ENCODE measurements at places on chromosomes 7 and 10.
A peak's percentile ranks its signal among the peaks of the same experiment; 100 is the strongest.

DNA sequence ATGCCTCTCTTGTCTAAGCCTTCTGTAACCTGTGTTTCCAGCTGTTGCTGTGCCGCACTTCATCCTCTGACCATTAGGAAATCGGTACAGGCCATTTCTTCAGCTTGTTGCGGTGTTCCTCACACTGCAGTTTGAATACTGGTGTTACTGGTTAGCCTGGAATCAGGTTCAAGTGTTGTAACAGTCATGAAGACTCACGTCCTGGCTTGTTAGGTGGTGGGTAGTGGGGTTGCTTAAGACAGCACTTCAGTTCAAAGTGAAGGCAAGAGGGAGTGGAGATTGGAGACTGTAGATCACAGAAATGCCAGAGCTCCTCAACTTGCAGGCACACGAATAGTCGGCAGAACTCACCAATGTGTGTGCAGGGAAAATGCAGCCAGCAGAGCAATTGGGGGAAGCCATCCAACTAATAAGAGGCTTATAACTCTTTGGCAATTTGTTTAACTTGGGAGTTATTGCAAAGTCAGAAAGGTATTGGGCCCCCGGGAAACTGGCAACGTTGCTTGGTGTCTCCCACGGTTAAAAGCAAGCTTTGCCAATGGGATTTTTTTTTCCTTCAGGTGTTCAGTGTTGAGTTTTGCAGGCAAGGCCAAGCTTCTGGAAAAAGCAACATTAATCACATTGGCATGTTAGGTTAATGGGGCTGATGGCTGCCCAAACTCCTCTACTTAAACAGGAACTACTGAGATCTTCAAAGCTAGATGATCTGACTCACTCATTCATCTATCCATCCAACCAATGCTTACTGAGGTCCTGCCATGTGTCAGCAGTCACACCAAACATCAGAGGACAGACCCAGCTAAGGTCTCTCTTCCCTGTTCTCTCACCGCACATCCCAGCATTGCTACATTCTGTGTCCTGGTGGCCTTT, 380.9 kb downstream of the GATA3 start:
- DNase-seq = no peak

DNA sequence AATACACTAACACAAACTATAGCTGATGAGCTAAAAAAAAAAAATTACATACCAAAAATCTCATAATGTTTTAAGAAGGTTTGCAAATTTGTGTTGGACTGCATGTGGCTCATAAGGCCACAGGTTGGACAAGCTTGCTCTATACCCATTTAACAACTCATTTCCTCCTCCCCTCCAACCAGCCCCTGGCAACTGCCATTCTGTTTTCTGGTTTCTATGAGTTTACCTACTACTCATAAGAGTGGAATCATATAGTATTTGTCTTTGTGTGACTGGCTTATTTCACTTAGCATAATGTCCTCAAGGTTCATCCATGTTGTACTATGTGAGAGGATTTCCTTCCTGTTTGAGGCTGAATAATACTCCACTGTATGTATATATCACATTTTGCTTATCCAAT, 100.4 kb upstream of the ARHGAP21 start:
- DNase-seq = no peak

GRCh38 chr10:79981450-79982361, 32.8 kb upstream of the SFTPD start:
- DNase-seq = peak; percentile 72

DNA sequence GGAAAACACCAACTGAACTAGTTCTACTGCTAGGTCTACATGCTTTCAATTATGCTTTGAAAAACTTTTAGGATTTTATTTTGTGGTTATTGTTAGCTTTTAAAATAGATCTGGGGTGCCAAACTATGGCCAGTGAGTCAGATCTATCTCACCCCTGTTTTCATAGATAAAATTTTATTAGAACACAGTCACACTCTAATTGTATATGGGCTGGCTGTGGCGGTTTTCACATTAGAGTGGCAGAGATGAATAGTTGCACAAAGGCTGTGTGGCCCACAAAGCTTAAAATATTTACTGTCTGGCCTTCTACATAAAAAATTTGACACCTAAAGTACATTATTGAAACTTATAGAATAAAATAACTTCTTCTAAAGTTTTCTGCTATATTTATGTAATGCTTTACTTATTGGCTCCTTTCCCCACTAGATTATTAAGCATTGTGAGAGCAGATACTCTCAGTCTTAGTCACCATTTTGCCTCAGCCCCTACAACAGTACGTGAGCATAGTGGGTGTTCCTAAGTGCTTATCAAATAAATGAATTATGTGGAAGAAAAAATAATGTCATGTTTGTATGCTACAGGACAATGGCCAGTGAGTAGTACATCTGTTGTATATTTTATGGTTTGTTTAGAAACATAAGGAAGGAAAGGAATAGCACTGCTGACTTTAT, 5.4 kb upstream of the SUV39H2 start:
- no peak for DNase-seq

GRCh38 chr7:30925913-30926312, 14.3 kb downstream of the AQP1 start:
- DNase-seq = peak; percentile 0

- no peak for DNase-seq
Measured at GRCh38 chr7:48376263-48376662, 205.0 kb downstream of the ABCA13 start.

DNA sequence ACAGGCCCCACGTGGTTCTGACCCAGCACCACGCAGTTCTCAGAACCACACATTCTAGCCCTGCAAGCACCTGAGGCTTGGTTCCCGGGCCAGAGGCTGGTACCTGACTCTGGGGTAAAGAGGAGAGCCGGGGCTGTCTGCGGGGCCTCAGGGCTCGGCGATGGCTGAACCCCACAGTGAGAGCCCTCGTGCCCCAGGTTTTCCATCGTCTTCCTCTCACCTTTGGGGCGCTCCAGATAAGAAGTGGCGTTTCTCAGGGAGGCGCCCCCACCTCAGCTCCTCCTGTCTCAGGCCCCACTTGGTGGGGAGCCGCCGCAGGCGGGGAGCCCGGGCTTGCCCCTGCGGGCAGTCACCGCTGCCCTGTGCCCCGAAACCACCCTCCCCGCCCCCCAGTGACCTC, 2.2 kb upstream of the LANCL2 start:
- DNase-seq = no peak

GRCh38 chr10:29811751-29812427, 177.1 kb upstream of the SVIL start:
- DNase-seq = no peak

DNA sequence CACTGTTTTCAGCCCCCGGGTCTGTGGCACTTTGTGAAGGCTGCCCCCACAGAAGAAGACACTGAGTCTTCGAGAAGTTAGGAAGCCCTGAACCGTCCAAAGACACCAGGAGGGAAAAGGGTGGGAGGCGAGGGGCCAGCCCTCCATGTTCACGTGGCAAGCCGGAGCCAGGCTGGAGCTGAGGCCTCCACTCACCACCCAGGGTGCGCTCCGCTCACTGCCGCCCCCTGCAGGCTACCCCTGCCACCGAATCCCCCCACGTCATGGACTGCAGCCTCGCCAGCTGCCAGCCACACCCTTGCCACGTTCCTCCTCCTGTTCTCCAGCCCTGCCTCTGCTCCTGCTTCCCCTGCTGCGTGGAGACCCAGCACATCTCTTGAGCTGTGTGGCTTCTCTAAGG, 59.0 kb upstream of the EN2 start:
- DNase-seq = no peak

- DNase-seq = no peak
Measured at GRCh38 chr7:33422825-33423645, 293.7 kb downstream of the BBS9 start.

GRCh38 chr10:77726301-77726700, 88.7 kb upstream of the KCNMA1 start:
- no peak for DNase-seq

GRCh38 chr10:78045237-78045636, 11.6 kb downstream of the RPS24 start:
- DNase-seq = no peak

GRCh38 chr10:95445223-95445836, 115.8 kb downstream of the SORBS1 start:
- peak; percentile 74 for DNase-seq

GRCh38 chr10:95628786-95629185, 27.7 kb downstream of the ALDH18A1 start:
- peak; percentile 62 for DNase-seq

DNA sequence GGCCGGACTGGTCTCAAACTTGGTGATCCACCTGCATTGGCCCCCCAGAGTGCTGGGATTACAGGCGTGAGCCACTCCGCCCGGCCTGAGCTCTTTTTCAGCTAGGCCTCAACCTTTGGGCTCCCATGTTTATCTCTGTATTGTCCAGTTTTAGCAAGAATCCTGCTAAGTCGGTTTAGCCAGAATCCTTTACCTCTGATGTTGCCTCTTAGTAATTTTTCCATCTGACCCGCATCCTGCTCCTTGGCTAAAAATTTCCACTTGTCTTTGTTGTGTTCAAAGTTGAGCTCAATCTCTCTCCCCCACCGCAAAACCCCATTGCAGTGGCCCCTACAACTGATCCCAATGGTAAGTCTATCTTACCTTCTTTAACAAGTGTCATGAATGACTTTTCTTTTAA, 20.7 kb upstream of the ST7 start:
- DNase-seq = no peak

DNA sequence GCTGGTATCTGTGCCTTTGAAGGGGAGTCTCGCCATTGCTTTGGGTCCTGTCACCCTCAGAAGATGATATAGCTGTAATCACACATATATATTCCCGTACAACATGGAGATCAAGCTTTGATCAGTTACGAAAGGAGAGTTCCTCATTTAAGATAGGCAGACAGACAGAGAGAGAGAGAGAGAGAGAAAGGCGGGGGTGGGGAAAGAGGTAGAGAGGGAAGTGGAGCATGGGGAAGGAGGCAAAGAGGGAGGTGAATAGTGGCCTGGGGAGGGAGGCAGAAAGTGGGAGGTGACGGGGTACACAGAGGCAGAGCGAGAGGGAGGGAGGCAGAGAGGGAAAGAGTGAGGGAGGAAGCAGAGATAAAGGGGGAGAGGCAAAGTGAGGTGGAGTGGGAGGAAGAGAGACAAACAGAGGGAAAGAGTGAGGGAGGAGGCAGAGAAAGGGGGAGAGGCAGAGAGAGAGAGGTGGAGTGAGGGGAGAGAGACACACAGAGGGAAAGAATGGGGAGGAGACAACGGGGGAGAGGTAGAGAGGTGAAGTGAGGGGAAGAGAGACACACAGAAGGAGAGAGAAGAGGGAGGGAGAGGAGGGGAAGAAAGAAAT, 44.6 kb upstream of the C1QL3 start:
- no peak for DNase-seq

DNA sequence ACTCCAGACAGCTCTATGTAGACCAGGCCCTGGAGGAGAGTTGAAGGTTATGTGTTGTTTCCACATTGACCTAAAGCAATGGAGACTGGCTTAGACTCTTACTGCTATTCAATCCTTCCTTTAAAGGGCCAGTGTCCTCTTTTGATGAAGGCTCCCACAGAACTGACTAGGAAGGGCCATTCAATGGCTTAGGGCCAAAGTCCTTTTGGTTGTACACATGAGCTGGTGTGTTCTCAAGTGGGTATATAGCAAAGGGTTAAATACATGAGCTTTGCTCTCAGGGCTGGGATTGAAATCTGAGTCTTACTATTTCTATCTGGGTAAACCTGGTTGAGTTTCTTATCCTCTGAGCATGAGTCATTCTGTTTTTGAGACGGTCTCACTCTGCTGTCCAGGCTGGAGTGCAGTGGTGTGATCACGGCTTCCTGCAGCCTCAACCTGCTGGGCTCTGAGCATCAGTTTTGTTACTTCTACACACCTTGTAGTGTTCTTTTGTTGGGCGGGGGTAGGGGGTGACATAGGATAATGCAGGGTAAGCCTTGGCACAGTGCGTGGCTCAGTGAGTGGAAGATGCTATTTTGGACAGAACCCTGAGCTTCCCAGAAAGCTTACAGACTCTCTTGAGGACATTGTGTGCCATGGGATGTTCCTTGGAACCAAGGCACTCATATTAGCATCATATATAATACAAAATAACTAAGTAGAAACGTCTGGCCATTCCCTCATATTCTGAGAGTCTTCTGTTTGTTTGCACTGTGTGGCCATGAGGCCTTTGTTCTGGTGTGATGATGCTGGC, 90.1 kb downstream of the ABCC2 start:
- no peak for DNase-seq

DNA sequence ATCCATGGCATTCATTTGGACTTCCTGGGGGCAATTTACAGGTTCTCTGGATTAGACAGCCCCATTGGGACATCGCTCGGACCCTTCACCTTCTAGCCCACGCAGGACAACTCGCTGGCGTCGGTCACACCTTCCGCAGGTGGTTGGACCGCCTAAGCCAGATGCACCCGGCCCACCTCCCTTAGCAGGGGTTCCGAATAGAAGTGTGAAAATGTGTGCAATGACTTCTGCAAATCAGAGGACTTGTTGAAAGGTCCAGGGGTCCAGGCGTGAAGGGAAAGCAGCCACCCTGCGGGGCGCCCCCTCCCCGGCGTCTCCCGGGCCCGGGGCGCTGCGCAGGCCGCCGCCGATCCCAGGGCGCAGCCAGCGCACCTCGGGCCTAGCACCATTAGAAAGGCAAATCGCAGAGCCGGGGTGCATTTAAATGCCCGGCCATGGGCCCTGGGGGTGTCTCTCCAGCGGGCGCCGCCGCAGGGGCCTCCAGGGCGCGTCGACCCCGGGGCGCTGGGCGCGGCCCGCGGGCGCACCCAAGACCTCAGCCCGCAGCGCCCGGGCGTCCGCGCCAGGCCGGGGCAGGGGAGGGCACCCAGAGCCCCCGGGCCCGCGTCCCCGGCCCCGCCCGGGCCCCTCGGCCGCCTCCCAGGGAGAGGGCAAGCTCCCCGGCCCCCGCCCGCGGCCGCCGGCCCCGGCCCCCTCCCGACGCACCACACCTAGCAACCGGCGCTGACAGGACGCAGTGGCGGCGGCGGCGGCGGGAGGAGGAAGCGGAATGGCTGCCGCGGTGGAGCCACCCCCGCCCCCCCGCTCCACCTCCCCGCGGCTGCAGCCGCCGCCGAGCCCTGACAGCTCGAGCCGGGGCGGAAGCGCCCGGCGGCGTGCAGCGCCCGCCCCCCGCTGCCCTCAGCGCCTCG, 1.2 kb downstream of the JAZF1 start:
- peak; percentile 93 for DNase-seq

DNA sequence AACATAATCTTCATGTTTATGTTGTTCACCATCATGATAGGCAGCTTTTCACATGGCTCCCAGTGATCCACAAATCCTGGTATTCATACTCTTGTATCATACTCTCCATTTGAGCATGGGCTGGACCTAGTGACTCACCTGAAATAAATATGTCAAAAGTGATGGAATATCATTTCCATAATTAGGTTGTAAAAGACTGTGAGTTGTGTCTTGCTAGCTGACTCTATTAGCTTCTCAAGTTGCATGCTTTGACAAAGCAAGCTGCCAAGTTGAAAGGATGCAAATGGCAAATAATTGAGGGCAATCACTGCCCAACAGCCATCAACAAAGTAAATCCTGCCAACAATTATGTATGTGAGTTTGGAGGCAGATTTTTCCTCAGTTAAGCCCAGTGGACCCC, 300.4 kb downstream of the AHR start:
- DNase-seq = no peak

DNA sequence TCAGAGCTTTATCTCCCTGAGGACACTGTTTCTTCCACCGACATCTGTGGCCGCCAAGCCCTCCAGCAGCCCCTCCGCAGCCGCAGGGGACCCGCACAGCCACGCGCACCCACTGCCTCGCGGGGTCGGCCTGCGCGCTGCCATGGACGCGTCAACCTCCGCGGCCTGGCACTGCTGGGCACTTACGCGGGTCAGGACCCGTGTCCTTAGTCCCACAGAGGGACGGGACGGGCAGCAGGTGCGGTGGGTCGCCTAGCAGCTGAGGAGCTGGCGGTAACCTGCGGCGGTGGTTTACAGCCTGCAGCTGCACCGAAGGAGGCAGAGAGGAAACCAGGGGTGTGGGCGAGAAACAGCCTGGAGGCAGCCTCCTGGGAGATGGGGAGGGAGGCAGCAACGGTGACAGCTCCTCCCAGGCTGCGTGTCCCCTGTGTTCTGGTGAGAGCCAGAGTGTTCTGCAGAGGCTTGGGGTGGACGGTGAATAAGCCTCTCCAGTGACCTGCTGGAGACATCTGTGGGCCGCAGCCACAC, 61.3 kb downstream of the SEC61G start:
- no peak for DNase-seq
